CD4-positive, CD25-positive, alpha-beta regulatory T cell (primary cell): ENCODE measurements at places on chromosomes 11 and 22. TPM values are rescaled to one million over a fixed set of nuclear protein-coding genes. Genes with fewer than 3 reads are reported as not detected.

SYCE3 gene
- total RNA-seq: not detected

APOL5 gene
- total RNA-seq: not detected

SMTNL1 gene
- not detected for total RNA-seq

KRTAP5-1 gene
- not detected for total RNA-seq

IL17REL gene
- 0.57 TPM for total RNA-seq

NAALADL1 gene
- total RNA-seq: 16.4 TPM

CCDC81 gene
- 0.96 TPM for total RNA-seq

DBX1 gene
- total RNA-seq: not detected

TMPRSS6 gene
- total RNA-seq: 1.5 TPM

CREB3L1 gene
- total RNA-seq: not detected

CLDN25 gene
- total RNA-seq: not detected

RIC8A gene
- total RNA-seq: 135 TPM

IFITM10 gene
- 2.4 TPM for total RNA-seq
